ENCODE measurements at places on chromosomes 3 and 15.

- DNase-seq: no peak
Measured at GRCh38 chr3:32176989-32177701, 61.3 kb upstream of the CMTM8 start.

DNA sequence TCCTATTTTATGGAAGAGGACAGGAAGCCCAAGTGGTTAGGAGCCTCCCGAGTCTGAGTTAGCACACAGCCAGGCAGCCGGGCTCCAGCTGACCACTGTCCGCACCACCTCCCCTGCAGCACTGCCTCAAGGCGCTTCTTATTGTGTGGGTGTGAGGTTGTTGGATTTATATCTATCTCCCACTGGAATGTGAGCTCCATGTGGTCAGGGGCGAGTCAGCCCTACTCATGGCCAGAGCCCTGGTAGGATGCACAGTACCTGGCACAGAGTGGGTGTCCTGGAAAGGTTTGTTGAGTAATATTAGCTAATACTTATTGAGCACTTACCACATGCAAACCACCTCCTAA, 9.7 kb upstream of the FBLN2 start:
- DNase-seq: no peak

- DNase-seq: no peak
Measured at GRCh38 chr3:8503871-8504610, 2.4 kb downstream of the LMCD1 start.

- no peak for DNase-seq
Measured at GRCh38 chr3:15899388-15899787, 101.6 kb upstream of the ANKRD28 start.

DNA sequence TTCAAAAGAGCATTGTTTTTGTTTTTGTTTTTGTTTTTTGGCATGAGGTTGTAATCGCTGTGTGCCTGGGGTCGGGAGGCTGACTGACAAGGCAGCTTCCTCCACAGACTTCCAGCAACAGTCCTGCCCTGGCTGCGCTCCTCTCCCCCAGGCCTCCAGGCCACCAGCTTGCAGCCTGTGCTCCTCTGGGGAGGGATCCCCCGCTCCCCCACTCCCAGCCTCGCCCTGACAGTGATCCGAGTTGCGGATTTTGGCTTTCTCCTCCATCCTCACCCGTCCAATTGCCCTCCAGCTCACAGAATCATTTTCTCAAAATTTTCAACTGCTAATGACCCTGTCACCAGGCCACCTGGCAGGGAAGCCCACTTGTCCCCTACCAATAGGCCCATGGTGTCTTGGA, 36.5 kb upstream of the PCSK6 start:
- DNase-seq: no peak

- DNase-seq: no peak
Measured at GRCh38 chr3:10300087-10300486, 7.3 kb upstream of the GHRL start.

- no peak for DNase-seq
Measured at GRCh38 chr3:18177271-18177670, 247.9 kb downstream of the SATB1 start.

DNA sequence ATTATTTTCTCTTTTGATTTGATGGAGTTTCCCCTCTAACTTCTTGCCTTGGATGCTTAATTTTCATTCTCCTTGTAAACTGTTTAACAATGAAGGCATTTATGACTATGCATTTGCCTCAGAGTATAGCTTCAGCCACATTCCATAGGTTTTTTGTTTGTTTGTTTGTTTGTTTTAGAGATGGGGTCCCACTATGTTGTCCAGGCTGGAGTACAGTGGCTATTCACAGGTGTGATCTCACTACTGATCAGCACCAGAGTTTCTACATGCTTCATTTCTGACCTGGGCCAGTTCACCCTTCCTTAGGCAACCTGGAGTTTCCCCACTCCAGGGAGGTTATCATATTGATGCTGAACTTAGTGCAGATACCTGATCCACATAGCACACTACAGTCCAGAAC, 4.1 kb downstream of the SECISBP2L start:
- DNase-seq: no peak

DNA sequence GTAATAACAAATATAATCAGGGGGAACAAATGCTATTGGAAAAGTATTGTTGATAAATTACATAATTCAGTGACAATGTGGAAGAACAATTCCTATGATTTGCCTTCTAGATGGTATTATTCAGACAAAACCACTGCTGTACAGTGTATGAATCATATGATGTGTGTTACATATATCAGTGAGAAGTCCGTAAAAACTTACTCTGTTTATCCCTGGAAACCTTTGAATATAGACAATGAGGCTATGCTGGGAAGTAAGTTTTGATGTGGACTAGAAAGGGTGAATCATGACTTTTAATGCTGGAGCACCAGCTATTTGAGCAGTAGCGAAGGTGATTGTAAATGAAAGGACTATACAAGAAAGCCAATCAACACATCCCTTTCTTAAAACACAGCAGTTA, 17.9 kb downstream of the C3orf38 start:
- no peak for DNase-seq

DNA sequence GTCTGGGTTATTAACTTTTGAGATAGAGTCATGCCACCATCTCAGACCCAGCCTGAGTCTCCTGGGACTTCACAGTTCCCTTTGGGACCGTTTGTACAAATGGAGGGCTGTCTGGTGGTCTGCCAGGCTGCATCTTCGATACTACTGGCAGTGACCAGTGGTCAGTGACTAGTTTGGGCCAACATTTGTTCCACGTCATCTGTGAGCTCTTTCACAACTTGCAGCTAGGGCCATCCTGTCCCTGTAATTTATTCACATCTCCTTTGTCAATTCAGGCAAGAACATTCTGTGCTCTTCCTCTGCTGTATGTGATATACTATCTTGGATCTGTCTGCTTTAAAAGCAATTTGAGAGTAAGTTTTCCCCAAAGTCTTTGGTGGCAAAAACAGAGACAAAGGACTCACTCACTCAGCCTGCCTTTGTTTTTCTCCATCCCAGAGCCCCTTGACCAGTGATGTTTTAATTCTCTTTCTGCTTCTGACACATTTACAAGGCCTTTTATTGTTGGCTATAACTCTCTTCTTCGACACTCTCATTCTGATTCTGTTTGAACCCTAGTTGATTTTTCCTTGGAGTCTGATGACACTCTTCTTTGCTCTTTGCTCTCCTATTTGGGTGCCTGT, 353.4 kb downstream of the EPHB1 start:
- DNase-seq: no peak

- DNase-seq: peak; percentile 53
Measured at GRCh38 chr3:141913150-141913811, 36.8 kb downstream of the ATP1B3 start.

GRCh38 chr3:34780294-34780693, 859.0 kb upstream of the ARPP21 start:
- DNase-seq: no peak

GRCh38 chr3:119388577-119388976, 74.8 kb downstream of the TMEM39A start:
- DNase-seq: no peak

GRCh38 chr3:20511863-20512505, 326.0 kb upstream of the SGO1 start:
- no peak for DNase-seq

DNA sequence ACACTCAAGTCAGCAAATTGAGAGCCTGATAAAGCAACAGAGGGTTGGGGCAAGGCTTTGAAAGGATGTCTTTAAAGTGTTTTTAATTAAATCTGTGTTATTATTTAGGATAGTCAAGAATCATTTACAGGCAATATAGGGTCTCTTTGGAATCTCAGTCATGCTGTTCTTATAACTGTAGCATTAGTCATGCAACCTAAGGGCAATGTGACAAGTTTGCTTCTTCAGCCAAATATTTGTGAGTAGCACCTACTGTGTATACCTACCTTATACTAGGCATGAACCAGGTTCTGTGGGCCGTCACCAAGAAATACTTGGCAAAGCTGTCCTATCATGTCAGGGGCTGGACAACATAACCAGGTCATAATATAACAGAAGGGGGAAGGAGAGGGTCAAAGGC, 184.6 kb upstream of the TRIM42 start:
- DNase-seq: no peak

DNA sequence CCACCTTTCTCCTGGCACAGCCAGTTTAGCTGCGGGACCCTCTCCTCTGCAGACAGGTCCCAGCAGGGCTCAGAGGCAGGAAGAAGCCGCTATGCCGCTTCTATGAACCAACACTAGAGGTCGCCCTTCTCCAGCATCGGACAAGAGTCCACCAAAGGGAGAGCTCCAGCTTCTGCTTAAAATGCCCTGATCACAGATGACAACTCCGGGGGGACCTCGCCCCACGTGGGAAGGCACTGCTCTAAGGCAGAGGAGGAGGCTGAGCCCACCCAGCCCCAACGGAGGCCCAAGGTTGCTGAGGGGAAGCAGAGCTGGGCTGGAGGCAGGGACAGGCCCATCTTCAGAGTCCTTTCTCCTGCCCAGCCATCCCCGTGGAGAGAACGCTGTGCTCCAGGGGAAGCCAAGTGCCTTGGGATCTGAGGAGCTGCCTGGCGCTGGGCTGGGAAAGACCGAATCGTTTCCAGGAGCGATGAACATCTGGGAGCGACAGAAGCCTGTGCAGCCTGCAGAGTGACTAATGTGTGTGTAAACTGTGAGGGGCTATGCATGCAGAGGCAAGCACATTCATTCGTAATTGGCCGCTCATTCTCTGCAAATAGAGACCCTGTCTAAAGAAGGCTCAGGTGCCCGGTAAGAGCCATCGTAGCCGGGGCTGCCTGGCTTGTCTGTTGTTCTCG, 43.5 kb upstream of the BDH1 start:
- no peak for DNase-seq

DNA sequence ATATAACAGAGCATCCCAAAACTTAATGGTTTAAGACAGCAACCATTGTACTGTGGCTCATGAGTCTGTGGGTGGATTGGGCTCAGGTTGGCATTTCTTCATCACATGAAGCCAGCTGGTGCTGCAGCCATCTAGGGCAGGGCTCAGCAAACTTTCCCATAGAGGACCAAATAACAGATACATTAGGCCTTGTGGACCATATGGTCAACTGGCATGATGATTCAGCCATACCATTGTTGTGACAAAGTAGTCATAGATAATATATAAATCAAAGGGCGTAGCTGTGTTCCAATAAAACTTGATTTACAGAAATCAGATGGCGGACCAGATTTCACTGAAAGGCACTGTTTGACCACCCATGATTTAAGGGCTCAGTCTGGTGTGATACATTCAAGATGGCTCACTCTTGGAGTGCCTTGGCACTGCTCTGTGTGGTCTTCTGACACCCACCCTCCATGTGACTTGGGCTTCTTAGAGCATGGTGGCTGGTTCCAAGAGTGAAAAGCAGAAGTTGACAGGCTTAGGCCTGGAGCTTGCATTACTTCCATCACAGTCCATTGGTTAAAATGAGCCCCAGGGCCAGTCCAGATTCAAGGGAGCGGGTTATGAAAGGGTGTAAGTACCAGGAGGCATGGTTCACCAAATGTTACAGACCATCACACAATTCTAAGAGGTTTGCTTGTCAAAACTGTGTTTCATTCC, 40.8 kb upstream of the BHLHE40 start:
- DNase-seq: no peak

DNA sequence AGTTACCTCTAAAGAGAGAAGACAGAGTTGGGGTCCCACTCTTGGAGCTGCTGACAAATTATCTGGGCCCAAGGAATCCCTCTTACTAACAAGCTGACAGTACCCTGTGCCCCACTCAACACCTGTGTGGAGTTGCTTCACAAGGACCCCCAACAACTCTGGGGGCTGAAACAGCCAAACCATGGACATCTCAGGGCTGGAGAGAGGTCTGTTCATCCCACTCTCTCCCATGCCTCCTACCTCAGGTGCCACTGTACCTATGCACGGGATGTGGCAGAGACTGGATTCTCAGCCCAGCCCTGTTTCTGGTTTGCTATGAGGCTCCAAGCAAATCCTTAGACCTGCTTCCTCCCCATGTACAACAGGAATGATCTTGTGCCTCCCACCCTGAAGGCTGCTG, 101.7 kb downstream of the ETFA start:
- no peak for DNase-seq

- DNase-seq: no peak
Measured at GRCh38 chr3:129605203-129605921, 1.1 kb downstream of the PLXND1 start.

- DNase-seq: no peak
Measured at GRCh38 chr3:195823999-195824398, 12.3 kb upstream of the MUC4 start.

GRCh38 chr3:14810070-14810791, 8.5 kb upstream of the FGD5 start:
- no peak for DNase-seq

- DNase-seq: no peak
Measured at GRCh38 chr15:94383706-94384105, 152.3 kb downstream of the MCTP2 start.

GRCh38 chr3:191303596-191303995, 25.6 kb upstream of the CCDC50 start:
- no peak for DNase-seq

DNA sequence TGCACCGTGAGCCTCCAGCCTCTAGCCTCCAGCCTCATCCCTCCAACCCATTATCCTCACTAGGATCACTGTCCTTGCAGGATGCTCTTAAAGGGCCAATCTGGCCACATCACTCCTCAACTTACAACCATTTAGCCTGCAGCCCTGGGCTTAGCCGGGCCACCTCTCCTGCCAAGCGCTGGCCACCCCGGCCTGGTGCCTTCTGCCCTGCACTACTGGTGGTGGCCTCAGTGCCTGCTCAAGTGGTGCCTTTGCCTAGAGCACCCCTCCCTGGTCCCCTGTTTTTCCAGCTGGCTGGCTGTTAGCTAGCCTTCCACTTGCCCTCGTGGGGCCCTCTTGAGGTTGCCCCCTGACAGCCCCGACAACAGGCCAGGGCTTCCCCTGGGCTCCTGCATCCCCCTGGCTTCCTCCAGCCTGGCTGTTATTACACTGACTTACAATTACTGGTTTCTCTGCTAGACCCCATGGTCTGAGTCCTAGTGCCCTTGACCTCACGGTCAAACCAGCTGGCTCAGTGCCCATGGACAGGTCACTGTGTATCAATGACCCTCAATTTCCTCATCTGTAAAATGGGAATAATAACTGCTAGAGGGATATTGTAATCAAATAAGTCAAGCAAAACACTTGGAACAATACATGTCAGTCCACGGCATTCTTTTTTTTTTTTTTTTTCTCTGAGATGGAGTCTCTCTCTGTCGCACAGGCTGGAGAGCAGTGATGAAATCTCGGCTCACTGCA, 15.5 kb downstream of the ATP2B2 start:
- DNase-seq: no peak
